ENCODE measurements at places on chromosomes 7 and 10.

DNA sequence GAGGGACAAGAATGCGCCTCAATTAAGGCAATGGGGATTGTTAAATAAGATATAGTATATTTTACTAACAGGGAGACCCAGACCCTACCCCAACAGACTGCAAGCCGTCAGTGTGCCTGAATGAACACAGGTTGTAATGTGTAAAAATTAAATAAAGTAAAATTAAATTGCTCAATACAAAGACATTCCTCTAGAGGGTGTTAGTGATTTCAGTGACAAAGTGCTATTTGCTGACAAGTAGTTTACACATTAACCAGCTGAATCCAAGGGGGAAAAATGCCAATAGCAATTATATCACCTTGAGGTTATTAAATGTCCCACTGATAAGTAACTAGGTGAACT lies 110.5 kb downstream of the EBF3 start:
- DNase-seq: no peak

GRCh38 chr7:145219461-145219860 lies 383.6 kb upstream of the TPK1 start:
- no peak for DNase-seq

DNA sequence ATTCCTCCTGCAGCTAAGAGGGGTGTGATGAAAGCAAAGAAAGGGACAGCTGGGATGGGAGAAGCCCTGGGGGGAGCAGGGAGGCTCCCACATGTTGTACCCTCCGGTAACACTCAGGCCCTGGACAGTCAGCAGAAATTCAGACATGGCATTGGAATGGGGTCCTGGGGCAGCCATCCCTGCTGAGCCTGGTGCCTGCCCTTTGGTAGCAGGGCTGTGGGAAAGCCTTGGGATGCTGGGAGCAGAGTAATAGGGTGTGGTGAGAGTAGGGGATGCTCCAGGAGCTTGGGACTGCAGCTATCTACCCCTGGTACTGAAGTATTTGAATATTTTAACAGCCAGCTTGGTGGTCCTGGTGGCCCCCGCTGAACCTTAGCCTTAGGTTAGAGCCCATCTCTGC lies 56.8 kb downstream of the FAM241B start:
- DNase-seq: no peak

GRCh38 chr10:1942478-1942877 lies 205.2 kb upstream of the ADARB2 start:
- DNase-seq: no peak

DNA sequence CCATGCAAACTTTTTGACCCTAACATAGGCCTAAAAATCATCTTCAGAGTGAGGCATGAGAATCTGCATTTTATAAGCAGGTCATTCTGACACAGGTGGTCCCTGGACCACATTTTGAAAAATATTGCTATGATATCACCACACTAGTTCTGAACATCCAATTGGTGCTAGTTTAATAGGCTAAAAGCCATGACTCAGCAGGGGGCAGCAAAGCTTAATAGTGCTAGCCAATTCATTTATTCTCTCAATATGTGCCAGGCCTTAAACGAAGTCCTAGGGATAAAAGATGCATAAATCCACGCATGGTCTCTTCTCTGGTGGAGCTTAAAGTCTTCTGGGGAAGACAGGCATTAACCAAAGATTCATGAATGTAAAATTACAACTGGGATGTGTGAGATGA lies 10.2 kb upstream of the SLC25A28 start:
- no peak for DNase-seq

GRCh38 chr7:2701832-2702593 lies 14.0 kb downstream of the AMZ1 start:
- no peak for DNase-seq

DNA sequence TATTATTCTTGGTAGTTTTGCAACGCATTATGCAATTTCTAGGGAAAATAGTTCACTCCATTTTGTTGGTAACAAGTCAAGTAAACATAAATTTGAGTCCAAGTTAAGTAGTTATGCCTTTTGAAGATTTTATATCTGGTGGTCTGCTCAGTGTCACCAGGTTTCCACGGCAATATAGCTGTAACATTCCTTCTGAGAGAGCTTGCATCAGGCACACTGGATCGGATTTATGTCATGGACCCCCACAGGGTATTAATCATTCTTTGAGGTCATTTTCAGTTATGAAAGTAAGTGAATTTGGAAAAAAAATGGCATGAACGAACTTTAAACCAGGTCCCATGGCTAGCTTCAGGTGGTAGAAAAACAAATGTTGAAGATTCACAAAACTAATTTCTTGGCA lies 136.3 kb downstream of the POLR1F start:
- DNase-seq: no peak

DNA sequence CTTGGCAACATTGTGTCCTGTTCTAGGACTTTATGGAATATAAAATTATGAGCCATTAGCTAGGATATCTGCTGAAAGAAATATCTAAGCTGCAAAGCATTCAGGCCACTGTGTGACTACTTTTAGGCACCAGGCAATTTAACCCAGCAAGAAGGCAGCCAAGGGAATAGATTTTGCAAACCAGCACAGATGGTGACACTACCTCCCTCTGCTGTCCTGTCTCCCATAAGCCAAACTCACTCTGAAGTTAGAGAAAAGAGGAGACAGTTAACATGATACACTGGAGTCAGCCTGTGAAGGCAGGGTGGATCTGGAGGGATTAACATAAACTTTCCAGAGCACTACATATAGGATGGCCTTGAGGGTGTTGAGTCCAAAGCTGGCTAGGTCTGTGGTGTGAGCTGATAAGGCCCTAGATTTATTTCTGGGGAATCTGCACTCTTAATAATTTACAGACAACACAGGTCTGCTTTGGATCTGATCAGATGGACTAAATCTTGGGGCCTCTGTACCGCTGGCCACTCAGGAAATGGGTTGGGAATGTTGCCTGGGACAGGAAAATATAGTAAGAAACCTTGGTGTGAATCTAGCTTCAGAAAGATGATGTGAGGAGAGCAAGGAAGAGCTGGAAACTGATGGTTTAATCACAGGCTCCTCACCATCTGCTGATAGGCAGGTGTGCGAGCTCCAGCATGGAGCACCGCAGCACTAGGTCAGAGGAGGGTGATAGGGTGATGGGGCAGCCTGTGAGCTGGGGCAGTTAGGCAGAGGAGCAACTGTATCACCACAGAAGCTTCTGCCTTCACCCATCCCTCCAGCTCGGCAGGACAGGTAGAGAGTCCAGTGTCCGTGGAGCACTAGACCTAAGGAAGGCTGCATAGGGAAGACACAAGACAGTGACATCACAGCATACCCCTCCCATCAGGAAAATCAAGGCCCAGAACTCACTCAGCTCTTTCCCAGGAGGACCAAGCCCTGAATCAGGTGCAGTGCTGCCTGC lies 229.9 kb upstream of the PRSS1 start:
- DNase-seq: no peak

DNA sequence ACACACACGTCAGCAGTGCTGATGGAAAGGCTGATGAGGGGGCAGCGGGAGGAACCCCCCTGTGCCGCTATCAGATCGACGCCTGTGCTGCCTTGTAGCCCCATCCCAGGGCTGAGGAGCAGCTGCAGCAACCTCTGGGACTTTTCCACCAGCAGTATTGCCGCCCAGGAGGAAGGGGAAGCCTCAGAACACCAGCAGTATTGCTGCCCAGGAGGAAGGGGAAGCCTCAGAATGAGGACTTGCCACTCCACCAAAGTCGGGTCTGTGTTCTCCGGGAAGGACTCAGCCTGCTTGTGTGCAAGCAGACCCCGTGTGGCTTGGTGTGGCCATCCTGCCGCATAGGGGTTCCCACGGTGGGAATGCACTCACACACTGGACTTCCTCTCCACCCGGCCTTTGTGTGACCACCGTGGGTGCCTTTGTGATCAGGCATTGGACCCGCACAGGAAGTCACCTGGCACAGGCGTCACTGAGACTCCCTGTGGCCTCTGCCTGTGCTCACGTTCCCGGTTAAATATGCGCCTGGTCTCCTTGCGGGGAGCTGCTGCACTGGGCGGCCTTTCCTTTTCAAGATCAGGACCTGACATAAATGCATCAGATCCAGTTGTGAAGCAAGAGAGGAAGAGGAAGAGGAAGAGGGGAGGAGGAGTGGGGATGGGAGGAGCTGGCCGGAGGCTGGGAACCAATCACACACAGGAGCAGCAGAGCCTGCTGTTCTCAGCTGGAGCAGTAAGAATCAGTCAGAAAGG lies 248.5 kb downstream of the DNAJB6 start:
- no peak for DNase-seq

- no peak for DNase-seq
Observed at GRCh38 chr7:143288836-143289235, 685 bp downstream of the CASP2 start.

GRCh38 chr7:94834359-94834758 lies 73.0 kb upstream of the PPP1R9A start:
- no peak for DNase-seq

GRCh38 chr7:79287981-79288380 lies 165.5 kb downstream of the MAGI2 start:
- DNase-seq: no peak

- DNase-seq: no peak
Observed at GRCh38 chr7:134465491-134465890, 6.6 kb upstream of the AKR1B1 start.

DNA sequence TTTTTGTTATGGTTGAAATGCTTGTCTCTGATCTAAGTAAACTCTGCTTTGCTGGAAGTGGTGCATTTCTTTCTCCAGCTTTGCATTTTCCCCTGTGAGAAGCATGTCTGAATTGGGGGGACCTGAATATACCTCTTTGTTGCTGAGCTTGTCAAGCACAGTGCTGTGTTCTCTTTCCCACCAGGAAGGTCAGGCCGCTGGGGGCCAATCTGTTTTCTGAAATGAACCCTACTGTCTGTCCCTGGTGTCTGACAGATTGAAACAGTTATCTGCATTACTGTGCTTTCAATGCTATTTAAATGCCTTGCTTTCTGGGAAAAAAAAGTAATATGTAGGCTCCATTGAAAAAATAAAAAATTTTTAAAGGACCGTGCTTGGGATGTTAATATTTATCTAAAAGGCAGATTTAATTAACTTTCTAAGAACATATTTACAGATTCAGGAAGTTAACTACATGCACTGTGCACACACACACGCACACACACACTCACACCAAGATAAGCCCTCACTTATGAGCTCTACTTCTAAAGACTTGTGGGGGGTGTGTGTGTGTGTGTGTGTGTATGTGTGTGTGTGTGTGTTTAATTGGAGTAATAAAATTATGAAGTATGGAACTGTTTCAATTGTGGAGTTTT lies 127.0 kb upstream of the FZD1 start:
- no peak for DNase-seq
